ENCODE measurements at places on chromosomes 5 and 9.

DNA sequence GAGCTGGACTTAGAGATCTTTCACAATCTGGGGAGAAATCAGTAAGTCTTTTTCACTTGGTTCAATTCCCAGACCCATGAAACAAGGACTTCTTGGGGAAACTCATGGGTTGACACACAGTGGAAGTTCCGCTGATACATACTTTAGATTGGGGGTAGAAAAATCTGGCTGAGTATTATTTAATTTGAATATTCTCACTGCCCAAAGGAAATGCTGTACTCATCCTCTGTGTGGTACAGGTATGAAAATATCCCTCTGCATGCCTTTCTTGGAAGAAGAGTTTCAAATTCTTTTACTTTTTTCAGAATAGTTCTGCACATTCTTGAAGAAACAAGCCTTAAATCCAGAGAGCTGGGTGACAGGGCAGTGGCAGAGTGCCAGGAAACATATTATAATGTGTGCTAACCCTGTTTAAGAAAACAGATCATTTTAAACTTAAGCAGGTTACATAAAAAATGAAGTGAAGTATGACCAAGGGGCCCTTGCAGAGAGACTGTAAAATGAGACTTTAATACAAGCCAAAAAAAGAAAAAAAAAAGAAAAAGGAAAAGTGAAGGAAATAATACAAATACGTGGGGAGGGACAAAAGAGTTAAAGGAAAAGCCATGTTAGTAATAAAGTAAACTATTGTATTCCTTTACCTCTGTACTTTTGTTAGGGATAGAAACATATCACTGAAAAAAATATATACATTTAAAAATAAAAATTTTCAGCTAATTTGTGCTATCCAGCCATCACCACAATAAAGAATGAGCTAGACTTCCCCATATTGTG is 173.4 kb upstream of the NR3C1 start:
- DNase-seq: no peak

GRCh38 chr5:35103637-35104299 is 56.0 kb upstream of the AGXT2 start:
- no peak for DNase-seq

- DNase-seq: no peak
Measured at GRCh38 chr9:136949239-136949816, 2.7 kb upstream of the LCN12 start.

- no peak for DNase-seq
Measured at GRCh38 chr5:59123595-59124561, 541.0 kb downstream of the RAB3C start.

- no peak for DNase-seq
Measured at GRCh38 chr5:41812156-41812555, 58.1 kb downstream of the OXCT1 start.

GRCh38 chr9:123611226-123611625 is 255.2 kb downstream of the CRB2 start:
- DNase-seq: no peak

DNA sequence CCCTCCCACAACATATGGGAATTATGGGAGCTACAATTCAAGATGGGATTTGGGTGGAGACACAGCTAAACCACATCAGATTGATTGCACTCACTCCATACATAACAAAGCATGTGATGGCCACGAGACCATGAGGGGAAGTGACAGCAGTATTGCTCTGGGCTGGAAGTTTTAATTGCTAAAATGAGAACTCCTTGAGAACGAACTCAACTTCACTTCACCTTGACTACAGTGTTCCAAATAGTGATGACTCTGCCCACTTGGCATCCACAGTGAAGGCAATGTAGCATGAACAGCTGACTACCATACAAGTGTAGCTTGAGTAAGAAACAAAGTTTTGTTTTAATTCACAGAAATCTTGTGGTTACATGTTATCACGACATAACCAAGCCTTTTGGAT is 739 bp upstream of the SPINK7 start:
- DNase-seq: no peak

DNA sequence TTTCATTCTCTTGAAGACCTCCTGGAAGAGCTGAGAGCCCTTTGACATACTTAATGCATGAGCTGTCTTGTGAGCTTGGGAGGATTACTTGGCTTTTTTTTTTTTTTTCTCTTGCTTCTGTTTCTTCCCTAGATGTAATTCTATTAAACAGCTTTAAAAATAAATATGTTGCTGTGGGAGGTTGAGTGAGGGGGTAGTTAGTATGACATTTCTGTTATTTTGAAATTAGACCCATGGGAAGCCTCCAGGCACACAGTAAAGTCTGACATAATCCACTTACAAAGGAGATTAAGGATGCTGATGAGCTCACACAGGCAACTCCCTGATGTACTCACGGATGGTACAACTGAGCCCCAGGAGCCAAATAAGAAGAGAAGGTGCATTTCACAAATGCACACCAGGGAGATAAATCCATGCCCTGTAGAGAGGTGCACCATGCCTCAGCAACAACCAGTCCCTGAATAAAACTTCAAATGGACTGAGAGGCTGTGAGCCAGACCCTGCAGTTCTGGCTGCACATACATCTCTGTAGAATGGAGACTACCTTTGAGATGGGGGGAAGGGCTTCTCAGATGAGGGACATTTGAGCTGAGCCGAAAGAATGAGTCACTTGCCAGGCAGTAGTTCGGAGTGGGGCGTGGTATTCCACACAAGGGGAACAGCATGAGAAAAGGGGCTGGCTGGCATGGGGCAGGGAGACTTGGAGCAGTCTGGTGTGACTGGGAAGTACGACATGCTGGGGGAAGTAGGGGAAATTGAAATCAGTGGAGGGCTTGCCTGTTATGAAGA is 68.7 kb downstream of the ACTL7B start:
- DNase-seq: no peak

GRCh38 chr5:67297376-67297775 is 100.8 kb upstream of the CD180 start:
- no peak for DNase-seq

- no peak for DNase-seq
Measured at GRCh38 chr5:150604010-150604409, 36.5 kb upstream of the SYNPO start.

DNA sequence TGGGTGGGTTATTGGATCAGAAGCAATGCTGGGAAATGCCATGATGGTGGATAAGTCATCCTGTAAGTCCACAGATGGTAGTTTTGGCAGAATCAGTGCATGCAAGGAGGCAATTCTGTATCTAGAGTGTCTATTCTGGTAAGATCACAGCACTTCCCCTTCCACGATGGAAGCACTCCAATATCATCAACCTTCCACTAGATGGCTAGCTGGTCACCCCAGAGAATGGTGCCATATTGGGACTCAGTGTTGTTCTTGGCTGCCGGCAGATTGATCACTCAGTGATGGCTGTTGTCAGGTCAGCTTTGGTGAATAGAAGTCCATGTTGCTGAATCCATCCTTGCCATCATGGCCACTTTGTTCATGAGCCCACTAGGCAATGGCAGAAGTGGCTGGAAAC is 553.5 kb downstream of the CSNK1G3 start:
- DNase-seq: no peak

DNA sequence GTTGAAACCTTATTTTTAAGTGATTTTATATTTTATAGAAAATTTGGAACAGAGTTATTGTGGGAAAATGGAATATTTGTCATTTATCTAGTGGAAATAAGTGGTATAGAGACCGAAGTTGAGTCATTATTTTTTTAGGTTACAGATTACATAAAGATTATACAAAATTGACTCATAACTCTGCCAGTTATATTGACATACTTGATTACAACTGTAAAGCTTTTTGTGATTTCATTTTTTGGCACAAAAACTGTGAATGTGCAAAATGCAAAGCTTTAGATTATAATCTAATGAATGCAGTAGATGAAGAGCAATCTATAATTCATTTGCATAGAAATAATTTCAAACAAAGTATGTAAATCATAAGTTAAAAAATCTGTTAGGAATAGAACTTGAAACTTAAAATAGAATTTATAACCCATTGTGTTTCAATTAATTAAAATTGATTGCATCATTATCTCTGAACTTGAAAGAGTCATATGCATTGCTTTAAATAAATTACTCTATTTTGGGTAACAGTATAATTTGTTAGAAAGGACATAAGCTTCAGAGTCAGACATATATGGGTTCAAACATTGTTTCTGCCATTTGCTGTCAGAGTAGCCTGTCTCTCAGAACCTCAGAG is 280.4 kb downstream of the FER start:
- no peak for DNase-seq

GRCh38 chr9:102700936-102701335 is 294.2 kb upstream of the CYLC2 start:
- no peak for DNase-seq

DNA sequence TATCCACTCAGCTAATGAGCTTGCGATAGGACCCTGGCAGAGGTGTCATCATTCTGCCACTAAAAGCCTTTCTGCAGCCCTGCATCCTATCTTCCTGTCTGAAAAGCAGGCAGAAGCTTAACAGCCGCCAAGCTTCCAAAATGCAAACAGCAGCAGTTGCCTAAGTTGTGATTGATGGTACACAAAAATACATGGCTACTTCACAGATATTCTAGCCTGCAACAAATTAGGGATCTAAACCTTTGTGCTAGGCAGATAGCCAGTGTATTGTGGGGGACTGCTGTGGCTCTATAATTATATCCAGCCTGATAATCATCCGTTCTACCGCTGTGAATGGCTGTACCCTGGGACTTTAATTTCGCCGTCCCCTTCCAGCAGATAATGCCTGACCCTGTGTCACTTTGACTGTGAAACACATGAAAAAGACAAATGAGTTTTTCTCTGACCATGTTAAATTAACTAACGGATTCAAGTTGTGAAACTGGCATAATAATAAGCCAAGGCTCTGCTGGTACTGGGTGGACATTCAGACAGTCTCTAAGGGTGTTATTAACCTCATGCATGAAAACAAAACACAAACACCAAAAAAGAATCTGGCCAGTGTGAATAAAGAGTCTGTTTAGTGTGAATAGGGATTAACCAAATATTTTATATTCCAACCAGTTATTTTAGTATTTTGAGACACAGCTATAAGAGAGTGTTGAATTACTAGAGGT is 45.9 kb downstream of the SEMA6A start:
- no peak for DNase-seq

- DNase-seq: no peak
Measured at GRCh38 chr9:132424857-132425674, 15.1 kb downstream of the CFAP77 start.

Measured in stimulated activated CD8-positive, alpha-beta memory T cell treated with anti-CD3 and anti-CD28 coated beads, Interleukin-4, amount 100 ng/mL, for 4 hours (primary cell).